CD4-positive, alpha-beta T cell treated with Interleukin-4 for 4 hours (primary cell): ENCODE measurements at places on chromosomes 4 and X.

DNA sequence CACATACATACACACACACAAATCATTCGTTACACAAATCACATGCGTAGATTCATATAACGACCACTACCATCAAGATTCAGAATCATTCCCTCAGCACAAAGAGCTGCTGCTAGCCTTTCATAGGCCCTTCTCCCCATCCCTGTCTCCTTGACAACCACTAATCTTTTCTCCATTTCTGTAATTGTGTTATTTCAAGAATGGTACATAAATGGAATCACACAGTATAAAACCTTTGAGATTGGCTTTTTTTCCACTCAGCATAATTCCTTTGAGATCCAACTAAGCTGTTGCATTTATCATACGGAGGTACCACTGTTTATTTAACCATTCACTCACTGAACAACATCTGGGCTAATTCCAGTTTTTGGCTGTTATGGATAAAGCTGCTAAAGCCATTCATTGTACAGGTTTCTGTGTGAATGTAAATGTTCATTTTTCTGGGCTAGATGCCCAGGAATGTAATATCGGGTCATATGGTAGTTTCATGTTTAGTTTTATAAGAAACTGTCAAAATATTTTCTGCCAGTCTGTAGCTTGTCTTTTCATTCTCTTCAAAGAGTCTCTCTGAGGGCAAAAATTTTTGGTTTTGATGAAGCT, 64.1 kb downstream of the USP11 start:
- no peak for DNase-seq

DNA sequence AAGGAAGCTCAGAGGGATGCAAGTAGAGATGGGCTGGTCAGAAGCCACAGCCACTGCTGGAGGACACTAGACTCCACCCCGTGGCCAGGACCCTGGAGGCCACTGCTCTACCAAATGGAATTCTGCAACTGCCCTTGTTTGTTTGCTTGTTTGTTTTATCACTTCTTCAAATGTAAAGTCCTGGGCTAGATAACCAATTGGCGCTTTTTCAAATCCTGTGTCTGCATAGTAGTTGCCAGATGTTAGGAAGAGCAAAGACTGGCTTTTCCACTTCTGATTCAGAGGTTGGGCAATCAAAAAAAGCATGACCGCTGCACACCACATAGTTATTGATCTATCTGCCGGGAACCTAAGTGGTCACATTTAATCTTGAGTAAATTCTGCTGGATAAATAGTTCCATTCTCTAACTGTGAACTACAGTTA, 255.2 kb upstream of the SFRP2 start:
- DNase-seq, result no peak

GRCh38 chr4:184887333-184887732, 61.6 kb upstream of the ACSL1 start:
- DNase-seq, result no peak

DNA sequence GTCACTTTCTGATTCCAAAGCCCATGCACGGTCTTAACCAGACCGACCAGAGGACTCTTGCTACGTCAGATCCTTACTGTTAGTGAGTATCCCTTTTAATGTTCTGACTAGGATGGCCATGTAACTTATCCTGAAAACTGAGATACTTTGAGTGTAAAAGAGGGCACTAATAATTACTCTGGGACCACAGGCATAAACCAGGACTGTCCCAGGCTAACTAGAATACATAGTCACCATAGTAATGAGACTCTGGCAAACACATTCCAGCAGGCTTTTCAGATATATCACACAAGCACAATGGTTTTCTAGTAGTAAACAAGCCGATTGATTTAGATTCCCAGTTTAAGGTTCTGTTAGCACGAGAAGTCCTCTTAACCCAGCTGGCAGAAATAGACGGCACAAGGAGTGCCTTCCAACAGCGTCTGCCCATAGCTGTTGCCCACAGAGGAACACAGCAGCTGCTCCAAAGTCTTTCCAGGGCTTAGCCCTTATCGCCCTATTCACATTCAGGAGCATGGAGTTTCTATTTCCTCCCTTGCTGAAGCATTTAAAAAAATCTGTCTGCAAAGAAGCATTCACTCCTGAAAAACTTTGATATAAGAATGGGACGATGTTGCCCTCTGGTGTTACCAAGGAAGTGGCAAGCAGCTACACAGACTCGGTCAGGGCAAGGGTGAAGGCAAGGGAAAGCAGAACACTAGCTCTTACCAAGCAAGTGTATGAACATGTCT, 92.4 kb downstream of the CXCL13 start:
- no peak for DNase-seq

DNA sequence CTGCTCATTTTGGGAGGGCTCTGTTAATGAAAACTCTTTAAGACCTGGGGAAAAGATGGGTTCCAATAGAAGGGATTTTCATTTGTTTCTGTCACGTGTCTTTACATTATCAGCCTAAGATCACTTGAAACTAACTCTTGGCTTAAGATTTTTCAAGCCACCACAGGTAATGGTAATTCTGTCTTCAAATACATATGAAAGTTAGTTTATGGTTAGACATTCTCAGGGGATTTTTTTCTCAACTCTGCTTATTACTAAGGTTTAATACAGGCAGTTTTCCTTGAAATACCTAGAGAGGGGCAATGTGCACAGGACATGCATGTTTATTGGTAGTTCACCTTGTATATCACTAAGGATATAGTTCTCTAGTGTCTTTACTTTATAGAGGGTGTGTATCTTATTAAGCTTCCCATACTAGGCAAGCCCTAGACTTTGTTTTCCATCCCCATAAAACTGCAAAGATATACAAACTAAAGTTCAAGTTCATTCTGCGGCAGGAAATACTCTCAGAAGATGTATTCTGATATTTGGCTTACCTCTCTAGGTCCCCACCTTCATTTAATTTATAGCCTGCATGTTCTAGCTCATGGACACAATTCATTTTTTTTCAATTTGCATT, 38.2 kb upstream of the MYOZ2 start:
- DNase-seq, result no peak

DNA sequence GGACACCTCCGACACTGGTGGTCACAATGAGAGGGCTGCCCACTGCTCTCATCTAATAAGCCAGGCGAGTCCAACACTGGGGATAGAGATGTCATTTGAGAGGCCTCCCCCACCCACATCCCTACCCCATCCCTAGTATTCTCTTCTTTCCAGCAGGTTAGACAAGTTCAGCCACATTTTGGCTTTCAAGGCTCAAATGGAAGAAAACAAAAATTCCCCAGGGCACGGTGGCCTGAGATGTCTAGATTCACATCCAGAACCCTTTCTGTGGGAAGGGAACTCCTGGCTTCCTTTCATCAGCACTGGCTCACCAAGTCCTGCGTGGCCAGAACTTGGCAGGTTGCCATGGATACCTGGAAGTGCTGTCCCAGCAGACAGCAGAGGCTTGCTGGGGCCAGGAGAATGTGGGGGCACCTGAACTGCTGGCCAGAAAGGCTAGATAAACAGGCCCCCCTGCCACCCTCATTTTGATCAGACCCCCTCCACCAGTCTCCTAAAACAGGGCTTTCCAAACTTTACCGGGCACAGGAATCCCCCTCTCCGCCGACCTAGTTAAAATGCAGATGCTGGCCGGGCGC, 1.3 kb upstream of the NYX start:
- no peak for DNase-seq

DNA sequence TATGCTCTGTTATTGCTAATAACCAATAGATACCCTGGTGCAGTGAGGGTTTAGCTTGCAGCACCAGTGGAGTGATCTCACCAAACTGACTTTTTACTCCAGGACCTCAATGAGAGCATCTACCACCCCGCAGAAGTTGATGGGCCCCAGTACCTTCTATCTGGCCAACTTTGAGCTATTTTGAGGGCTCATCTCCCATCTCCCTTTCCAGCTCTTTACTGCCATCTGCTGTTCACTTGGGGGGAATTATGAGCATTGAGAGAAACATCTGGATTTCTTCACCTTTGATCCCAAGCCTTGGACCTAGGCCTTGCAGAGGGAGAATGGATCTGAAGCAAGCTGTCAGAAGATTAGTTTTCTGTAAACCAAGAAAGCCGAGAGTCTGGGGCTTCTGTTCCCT, 143.6 kb downstream of the TMEM164 start:
- peak; percentile 39 for DNase-seq

- DNase-seq, result no peak
These were observed 128.7 kb downstream of the ARHGAP24 start for GRCh38 chr4:85603437-85604336.

- no peak for DNase-seq
These were observed 16.8 kb upstream of the RNF4 start for GRCh38 chr4:2451821-2452785.

DNA sequence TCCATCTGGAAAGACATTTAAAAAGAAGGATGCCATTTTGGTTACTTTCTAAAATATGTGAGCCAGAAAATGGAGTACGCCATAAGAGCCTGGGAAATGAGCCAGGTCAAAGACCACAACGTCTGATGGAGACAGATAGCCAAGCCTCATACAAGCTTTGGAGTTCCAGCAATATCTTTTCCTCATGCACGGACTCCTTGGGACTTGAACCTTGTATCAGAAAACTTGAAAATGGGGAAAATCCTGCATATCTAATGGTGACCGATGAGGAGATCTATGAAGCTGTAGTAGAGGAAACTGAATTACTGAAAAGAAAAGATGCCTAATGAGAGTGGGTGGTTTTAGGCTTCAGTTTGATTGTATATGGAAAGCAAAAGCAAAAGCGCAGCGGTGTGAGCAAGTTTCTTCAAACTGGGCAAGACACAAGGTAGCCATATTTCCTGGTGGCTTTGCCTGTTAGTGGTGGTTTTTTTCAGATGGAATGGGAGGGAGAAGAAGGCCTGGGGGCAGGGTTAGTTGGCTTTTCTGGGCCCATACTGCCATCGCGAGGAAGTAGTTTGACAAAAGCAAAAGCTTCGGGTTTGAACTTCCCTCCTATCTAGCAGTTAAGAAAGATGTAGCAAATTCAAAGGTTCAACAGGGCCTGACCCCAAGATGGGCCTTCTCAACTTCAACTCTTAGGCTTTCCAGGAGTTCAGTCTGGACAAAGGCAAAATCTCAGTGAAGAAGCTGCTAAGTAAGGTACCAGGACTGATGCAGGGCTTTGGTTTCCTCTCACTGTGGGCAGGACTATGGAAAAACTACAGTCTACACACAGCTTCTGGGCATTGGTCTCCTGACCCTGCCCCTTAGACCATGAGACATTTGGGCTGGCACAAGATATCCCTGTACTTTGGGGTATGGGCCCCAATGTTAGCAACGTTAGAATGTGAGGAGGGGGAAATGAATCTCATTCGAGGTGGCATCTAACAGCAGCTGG, 210.0 kb upstream of the STK26 start:
- peak; percentile 88 for DNase-seq

- no peak for DNase-seq
These were observed 12.3 kb downstream of the ATP7A start for GRCh38 chrX:77922787-77923186.

DNA sequence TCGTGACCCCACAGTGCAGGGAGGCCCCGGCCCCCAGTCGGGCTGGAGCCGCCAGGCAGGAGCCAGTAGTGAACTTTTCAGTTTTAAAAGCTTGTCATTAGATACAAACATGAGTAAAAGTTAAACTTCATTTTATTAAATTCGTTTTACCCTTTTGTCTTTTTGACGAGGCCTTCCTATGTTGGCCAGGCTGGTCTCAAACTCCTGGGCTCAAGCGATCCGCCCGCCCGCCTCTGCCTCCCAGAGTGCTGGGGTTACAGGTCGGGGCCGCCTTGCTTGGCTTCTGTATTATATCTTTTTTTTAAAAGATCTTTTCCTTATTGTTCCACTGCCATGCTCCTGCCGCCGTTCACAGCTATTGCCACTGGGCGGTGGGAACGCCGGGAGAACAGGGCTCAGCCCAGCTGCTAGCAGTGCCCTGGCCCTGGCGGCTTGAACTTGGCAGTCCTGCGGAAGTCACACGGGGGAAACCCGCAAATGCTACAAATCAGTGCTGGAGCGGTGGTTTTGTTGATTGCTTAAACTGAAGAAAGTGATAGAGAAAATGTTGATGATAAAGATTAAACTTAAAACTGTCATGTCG, 968 bp upstream of the NELFA start:
- peak; percentile 49 for DNase-seq

- no peak for DNase-seq
These were observed 389.9 kb upstream of the ANXA10 start for GRCh38 chr4:167702391-167702790.

DNA sequence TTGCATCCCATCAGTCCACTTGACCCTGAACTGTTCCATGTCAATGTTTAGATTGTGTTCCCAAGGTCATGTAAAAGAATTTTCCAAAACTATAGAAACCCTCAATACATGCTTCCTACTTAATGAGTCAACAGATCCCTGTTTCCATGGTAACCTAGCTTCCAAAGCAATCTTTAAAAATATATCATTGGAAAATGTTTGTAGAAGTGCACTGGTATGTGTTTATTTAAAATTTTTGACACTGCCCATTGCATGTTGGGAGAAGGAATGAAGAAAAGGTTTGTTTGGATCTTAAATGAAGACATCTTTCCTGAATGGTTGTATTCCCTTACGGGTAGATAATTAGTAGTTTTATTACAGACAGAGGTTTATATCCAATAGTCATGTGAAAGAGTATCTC, 345.3 kb downstream of the GABRG1 start:
- no peak for DNase-seq

- no peak for DNase-seq
These were observed 5.1 kb upstream of the DCLK2 start for GRCh38 chr4:150072906-150073714.

GRCh38 chrX:56757327-56757726, 28.3 kb downstream of the NBDY start:
- no peak for DNase-seq

- no peak for DNase-seq
These were observed 78.8 kb downstream of the HADH start for GRCh38 chr4:108068442-108068841.

GRCh38 chr4:151443752-151444151, 34.8 kb downstream of the FHIP1A start:
- no peak for DNase-seq

DNA sequence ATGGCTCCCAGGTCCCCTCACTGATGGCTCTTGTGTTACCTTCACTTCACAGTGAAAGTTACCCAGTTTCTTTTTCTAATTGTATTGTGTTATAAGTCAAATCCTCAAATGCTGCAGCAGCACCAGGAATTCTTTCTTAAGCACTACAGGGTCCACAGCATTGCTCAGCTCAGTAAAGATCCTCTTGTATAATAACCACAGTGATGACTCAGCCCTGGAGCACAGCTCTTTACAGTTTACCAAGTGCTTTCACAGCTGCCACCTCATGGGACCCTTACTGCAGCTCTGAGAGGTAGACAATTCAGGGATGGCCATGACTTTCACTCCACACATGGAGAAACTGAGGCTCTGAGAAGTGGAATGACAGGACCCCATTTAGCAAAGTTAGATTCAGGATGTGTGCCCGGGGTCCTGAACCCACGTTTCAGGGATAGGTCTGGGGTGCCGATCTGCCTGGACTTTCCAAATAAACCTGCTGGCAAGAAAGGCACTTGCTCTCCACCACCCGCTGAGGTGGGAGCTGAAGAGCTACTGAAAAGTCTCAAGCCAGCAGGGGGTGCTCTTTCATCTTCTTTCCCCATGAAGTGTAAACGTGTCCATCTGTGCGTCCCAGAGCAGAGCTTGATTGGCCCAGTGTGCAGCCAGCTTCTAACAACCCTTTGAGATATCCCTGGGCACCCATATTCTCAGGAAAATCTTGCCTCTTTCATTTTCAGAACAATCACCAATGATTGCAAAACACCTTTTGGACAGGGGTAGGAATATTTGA, 35.7 kb upstream of the GABRQ start:
- DNase-seq, result no peak

GRCh38 chr4:15332377-15332776, 95.5 kb upstream of the C1QTNF7 start:
- DNase-seq, result no peak
